SK-MEL-5 (cell line): ENCODE measurements at places on chromosomes 5 and 9. TPM values are rescaled to one million over a fixed set of nuclear protein-coding genes. Genes with fewer than 3 reads are reported as not detected.

DNA sequence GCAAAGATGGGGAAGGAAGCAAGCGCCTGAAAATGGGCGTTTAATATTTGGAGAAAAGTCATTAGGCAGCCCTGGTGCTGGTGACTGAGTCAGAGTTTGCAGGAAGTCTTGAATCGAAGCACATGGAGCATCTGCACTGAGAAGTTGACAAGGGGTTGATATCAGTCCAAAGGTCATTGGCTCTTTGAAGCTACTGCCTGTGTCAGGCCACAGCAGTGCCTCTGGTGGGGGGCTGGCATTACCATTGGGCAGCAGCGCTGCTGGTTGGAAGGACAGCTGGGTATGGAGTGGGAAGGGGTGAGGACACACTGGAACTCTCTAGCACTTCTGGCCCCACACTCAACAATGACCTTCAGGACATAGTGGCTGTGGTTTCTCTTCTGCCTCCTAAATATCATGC, 150.4 kb upstream of the ERCC6L2 start:
- DNase-seq, result no peak

GRCh38 chr9:130176760-130177159, 4.6 kb downstream of the NCS1 start:
- no peak for DNase-seq

DNA sequence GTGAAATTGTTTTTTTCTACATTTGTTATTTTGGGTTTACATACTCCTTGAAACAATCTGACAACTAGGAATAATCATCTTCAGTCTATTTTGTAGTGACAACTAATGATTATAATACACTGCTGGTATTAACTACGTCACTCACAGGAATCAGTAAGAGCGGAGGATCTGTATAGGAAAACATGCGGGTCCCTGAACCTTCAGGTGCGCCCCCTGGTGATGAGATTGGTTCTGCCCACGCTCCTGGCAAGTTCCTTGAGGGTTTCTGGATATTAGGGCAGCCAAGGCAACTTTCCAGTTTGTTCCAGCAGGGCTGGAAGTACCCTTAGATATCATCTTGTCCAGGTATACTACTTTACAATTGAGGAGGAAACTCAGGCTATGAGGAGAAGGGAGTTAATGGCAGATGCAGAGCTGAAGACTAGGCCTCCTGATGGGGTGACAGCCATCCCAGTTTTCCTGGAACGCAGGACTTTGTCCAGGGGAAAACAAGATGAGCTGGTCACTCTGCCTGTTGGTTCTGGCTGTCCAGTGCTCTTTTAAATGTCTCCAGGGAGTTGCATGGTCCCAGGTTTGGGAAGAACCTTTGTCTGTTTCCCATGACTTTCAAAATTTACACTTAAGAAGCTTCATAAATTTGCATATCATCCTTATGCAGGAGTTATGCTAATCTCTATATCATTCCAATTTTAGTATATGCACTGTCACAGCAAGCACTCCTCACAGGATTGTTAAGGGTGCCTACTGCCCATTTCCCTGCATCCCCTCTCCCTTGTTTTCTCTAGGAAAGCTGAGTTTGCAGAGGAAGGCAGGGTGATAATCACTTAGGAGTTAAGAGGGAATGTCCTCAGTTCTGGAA, 14.9 kb upstream of the WNT8A start:
- peak; percentile 89 for DNase-seq

DNA sequence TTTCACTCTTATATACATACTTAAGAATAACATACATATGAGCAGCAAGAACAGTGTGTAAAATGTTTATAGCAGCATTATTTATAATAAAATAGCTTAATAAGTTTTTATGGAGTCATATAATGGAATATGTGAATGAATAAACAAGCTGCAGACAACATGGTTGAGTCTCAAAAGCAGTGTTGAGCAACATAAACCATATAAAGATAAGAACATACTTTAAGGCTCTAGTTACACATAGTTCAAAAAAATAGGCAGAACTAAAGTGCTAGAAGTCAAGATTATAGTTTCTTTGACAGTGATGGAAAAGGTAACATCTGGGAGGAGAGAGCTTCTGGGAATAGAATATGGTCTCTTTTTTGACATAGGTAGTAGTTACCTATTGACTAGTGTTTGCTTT, 53.7 kb upstream of the ADAMTS19 start:
- no peak for DNase-seq

DNA sequence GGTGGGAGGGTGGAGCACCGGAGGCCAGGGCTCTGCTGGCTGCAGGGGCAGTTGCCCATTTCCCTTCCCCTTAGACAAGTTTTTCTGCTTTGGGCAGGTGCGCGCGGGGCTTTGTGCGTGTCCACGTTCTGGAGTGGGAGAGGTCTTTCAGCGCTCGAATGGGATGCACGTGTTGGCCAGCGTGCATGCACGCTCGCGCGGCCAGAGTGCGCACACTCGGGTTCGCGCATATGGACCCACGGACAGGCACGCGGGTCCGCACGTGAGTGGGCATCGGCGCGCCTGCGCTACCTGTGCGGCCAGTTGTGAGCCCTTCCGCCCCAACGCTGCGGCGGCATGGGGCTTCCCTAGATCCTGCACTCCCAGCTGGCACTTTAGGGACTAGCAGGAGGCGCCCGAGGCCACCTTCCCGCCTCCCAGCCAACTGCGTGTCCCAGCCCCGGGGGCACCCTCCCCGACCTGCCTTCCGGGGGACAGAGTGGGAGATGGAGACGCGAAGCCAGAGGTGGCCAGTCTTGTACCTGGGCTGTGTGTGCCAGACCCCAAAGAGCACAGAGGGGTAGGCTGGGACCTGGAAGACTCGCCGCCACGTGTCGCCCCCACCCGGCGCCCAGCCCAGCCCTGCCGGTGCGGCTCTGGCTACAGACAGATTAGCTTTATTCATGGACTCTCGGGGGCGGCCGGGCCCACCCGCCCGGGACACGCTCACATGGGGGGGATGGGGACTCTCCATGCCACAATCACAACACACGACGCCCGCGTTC, 9.8 kb upstream of the GPRIN1 start:
- no peak for DNase-seq

- DNase-seq, result no peak
Observed at GRCh38 chr9:78515108-78515507, 218.2 kb downstream of the PSAT1 start.

Gene HMMR
- total RNA-seq, result 47.6 and 52.9 TPM in 2 replicates

Gene SH3RF2
- total RNA-seq, result 0.51 and 0.77 TPM in 2 replicates
